A172 (cell line): ENCODE measurements at places on chromosomes 12 and 14. TPM values are rescaled to one million over a fixed set of nuclear protein-coding genes. Genes with fewer than 3 reads are reported as not detected.

Gene KCNJ8
- not detected in 2 replicates for total RNA-seq

Gene EXOC3L4
- 3.7 and 8.2 TPM in 2 replicates for total RNA-seq

Gene CBLN3
- 0.17 TPM in 1 of 2 replicates, not detected in the other for total RNA-seq

Gene TRIAP1
- 67.3 and 73.1 TPM in 2 replicates for total RNA-seq

Gene ERP27
- not detected in 2 replicates for total RNA-seq

DNA sequence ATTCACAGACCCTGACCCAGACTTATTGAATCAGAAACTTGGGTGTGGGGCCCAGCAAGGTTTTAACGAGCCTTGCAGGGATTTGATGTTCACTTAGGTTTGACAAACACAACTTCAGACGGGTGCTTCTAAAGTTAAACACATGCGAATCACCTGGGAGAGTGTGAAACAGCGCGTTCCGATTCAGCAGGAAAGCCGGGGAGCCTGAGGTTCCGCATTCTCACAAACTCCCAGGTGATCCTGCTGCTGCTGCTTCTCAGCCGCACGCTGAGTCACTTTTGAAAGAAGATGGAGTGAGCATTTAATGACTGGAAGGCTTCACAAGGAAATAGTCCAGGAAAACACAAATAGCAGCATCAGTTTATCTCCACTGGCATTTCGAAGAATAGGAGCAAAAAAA is 44.2 kb upstream of the DDX11 start:
- no peak for DNase-seq

DNA sequence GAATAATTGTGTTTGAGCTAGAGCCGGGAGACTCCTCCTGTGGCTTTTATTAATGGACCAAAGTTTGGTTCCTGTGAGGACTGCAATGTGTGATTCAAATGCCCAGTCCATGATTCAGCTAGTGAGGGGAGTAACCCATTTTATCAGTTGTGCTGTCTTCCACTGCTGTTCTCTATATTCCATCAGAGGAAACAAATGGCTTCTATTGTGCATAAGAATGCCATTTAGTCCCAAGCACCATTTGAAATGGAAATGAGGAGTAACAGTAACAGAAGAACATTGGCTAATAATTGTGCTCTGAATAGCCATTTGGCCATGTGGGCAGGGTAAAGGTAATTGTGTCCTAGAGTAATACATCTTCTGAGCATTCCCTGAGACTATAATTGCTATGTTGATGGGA is 642.7 kb downstream of the DIO2 start:
- no peak for DNase-seq

DNA sequence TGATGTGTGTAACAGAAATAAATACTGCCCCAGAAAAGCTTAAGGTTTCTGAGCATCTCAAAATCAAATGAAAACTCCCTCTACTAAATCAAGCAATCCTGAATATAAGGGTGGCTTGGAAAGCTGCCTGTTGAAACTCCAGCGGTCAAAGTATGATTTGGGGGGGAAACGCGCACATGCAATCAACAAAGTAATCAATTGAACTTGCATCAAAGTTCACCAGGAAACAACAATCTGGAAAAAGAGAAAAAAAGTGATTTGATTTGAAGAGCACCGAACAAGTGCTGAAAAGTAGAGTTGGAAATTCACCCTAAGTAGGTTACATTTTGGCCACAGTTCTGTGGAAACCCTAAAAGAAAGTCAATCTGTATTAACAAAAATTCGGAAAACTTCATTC is 700 bp downstream of the CNIH1 start:
- DNase-seq = no peak

DNA sequence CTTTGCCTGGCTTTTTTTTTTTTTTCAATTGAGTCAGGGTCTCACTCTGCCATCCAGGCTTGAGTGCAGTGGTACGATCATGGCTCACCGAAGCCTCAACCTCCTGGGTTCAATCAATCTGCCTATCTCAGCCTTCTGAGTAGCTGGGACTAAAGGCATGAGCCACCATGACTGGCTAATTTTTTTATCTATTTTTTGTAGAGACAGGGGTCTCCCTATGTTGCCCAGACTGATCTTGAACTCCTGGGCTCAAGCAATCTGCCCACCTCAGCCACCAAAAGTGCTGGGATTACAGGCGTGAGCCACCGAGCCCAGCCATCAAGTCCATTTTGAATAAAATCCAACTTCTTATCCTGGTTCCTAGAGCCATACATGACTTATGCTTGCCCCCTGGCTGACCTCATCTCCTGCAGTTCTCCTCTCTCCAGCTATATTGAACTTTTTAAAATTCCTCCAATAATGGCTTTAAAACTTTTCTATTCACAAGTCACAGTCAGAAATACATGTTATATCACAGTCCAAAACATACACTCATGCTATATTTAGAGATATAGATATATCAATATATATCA is 10.4 kb upstream of the RND1 start:
- DNase-seq = no peak

DNA sequence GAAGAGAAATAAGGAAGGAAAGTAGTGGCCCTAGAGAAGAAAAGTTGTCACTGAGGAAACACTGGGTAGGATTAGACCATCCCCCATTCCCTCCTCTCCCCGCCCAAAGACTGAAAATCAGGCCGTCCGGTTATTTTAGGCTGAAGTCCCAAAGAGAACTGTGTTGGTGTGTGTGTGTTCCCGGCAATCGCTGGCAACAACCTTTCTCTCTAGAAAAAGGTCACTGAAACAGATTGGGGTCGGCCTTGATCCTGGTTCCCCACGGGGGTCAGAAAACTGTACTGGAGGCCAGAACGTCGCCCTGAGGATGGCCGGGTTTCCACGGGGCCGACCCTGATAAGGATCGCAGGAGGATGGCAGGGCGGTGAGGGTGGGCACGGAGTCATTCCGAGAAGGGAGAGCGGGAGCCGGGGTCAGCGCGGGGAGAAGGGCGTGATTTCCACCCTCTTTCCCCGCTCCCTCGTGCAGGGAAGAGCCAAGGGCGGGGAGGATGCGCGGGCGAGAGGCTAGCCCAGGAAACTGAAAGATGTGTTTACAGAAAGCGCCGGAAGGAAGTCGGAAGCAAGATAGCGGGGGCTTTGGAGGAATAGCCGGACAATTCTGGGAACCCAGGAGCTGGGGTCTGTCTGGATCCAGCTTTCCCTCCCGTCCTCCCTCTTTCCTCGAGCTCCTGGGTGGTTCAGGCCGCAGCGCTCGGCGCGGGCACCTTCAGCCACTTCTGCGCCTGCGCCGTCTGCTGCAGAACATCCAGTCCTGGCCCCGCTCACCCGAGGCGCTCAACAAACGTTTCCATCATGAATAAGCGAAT is 25.3 kb upstream of the SPTLC2 start:
- no peak for DNase-seq

GRCh38 chr12:108855284-108856169 is 1.9 kb downstream of the SSH1 start:
- no peak for DNase-seq

- DNase-seq = no peak
Measured at GRCh38 chr12:54039417-54040147, 6.7 kb downstream of the HOXC5 start.

DNA sequence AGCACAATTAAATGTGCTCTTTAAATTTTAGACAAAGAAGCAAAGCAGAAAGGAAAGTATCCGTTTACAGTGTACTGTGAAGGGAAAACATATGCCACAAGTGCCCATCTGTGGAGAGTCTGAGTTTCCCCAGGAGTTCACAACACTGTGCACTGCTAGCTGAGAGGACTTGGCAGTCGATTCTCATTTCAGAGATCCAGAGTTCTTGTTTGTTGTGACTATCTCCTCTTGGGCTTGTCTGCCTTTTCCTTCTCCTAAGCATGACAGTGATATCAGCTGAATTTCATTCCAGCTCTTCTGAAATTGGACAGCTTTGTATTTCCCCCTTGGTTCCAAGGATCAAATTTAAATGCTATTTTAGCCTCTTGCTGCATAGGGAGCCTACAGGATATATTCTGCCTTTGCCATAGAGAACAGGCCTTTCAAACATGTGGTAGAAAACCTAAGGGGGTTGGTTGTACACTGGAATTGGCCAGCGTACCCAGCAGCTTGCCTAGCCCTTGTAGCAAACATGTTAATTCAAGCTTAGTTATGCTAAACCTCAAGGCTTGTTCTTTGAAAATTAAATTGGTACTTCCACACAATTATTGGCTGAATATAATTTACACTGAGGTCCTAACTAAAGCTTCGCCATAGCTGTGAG is 259.2 kb upstream of the NOVA1 start:
- DNase-seq = no peak

DNA sequence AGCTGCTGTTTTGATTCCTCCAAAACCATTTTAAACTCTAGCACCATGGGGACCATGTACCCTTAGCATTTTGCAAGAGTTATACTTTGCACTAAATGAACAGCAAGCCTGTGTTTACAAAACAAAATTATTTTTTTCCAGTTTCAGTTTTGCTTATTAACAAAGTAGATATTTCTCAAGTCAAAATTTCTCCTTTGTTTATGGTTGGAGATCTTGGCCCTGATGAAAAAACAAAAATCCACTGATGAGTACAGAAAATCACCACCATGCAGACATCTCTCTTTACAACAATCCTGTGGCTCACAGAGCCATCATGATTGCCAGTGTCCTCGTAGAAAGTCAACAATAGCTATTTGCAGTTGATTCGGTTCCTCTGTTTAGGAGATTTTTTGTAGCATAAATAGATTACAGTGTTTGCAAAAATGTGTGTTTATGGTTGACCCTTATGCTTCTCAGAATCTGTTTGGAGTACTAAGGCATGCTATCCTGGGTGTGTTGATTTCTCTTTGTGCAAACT is 201.1 kb upstream of the NUDT4 start:
- DNase-seq = no peak

DNA sequence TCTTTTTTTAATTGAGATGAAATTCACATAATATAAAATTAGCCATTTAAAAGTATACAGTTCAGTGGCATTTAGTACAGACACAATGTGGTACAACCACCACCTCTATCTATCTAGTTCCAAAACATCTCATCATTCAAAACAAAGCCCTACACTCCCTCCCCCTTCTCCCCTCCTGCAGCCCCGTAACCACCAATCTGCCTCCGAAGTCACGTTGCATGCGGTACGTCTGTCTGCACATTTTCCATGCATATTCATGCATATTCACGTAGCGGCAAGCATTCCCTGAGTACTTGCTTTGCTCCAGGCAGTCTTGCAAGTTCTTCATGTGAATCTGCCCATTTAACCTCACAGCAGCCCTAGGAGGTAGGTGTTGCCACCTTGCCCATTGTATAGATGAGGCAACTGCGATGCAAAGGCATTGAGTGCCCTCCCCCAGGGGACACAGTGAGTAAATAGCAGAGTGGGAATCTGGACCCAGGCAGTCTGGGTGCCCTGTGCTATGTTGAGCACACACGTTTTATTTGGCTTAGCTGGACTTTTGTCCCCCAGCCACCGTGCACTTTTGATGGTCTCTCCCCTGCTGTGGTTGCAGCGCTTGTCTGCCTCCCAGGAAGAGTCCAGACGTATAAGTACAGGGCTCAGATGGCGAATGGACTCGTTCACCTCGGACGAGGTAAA is 43.4 kb downstream of the RIN3 start:
- no peak for DNase-seq

DNA sequence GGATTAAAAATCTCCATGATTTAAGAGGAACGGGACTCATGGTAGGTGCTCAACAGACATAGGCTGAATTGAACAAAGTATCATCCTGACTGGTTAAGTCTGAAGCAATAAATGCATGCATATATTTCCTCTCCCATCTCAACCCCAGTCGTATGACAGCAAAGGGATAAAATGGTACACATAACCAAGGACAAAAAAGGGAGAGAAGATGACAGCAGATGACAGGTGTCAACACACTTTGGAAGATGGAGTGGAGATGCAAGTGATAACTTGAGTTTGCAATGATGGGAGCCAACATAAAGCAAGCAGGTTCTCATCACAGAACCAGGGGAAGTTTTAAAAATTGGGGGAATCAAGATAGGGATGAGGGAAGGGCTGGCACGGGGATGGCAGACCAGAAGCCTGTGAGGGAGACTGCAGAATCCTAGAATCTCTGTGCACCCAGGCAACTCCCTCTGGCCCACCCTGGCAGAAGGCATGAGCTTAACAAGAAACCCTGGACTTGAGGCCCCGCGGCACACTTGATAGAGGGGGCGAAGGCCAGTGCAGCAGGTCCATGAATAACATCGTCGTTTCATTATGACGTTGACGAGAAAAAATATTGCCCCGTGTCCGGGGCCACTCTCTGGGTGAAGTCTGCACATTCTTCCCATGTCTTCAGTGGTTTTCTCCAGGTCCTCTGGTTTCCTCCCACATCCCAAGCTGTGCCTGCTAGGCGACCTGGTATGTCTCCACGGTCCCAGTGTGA is 5.0 kb downstream of the C1RL start:
- DNase-seq = no peak

DNA sequence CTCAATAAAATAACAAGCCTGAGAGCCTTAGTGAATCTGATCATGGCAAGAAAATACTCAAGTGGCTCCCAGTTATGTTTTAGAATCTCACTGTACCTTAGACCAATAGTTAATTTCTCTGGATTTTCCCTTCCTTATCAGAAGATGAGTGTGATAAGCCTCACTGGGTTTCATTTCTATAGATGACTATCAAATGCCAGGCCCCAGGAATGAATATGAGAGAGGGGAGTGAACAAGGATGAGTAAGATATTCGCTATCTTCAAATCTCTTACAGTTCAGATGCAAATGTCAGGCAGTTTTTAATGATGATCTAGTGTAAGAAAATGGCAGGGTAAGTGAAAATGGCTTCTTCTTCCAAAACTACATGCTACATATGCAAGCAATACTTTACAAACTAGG is 26.1 kb upstream of the OR10P1 start:
- DNase-seq = no peak

- DNase-seq = peak; percentile 93
Measured at GRCh38 chr14:22556021-22556989, 32.7 kb downstream of the DAD1 start.

DNA sequence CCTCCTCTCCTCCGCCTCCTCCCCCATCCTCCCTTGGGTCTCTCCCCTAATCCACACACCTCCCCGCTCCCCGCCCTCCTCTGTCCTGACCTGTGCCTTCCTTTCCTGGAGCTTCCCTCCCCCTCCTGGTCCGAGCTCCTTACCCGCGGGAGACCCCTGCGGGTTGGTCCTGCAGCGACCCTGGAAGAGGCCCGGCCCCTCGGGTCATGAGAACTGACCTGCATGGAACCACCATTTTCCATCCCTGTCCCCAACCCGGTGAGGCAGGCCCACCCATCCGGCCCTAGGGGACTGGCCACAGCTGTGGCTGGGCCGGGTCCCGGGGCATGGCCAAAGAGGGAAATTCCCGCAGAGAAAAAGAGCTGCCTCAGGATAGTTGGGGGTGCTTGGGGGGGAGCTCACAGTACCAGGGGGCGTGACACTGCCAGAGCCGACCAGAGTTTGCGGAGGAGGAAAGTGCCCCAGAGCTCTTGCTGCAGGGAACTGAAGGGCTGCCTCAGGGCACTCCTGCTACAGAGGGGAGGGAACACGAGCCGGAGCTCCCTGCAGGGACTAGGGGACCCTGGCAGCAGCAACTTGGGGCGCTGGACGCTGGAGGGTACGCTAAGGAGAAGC is 613 bp downstream of the ARHGEF40 start:
- DNase-seq = no peak

GRCh38 chr14:47278233-47278842 is 397.1 kb downstream of the MDGA2 start:
- peak; percentile 25 for DNase-seq
